ENCODE measurements at places on chromosomes 12 and 14.

DNA sequence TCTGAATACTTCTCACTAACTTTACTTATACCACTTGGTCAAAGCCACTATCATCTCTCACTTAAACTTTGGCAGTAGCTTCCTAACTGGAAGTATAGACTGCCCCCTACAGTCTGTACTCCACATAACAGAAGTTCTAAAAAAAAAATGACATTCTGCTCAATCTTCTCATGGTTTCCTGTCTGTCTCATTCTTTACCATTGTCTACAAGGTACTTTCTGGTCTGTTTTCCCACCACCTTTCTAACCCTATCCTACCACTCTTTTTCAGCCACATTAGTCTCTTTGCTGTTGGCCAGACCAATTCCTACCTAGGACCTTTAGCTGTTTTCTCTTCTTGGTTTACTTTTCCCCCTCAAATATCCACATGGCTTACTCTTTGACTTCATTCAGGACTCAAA is 14.7 kb downstream of the CPSF6 start:
- DNase-seq, result peak; percentile 21

- DNase-seq, result no peak
Observed at GRCh38 chr12:32651956-32652210, 27.2 kb upstream of the DNM1L start.

- no peak for DNase-seq
Observed at GRCh38 chr12:53601296-53601847, 24.8 kb downstream of the ATF7 start.

GRCh38 chr12:25725931-25726330 is 172.8 kb upstream of the LMNTD1 start:
- DNase-seq, result peak; percentile 16

DNA sequence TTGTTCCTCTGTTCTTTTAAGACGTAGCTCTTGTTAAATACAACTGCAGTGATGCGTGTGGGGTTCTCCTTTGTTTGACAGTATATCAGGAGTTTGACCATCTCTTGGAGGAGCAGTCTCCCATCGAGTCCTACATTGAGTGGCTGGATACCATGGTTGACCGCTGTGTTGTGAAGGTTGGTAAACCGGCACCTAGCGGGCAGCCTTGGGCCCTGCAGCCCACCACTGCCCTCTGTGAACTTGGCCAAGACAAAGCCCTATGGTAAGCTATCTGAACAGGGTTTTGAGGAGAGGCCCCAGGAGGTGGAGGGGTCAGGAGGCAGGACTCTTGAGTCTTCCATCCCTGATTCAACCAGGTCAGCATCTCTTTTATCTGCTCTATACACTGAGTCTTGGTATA is 54.6 kb upstream of the RIC8B start:
- DNase-seq, result no peak

GRCh38 chr14:45089813-45090212 is 5.9 kb downstream of the PRPF39 start:
- DNase-seq, result peak; percentile 76

DNA sequence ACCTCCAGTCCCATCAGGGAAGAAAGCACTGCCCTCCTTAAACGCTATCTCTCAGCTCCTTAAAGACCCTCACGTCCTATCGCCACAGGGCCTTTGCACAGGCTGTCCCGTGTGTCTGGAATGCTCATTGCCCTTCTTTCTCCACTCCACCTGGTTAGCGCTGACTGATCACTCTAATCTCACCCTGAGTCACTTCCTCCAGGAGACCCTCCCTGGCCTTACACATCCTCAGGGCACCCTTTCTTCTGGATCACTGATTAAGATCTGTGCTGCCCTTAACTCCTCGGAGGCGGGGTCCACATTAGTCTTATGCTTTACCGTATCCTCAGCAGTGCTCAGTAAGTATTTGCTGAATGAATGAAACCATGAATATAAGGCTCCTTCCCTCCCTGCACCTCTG is 94.7 kb downstream of the SYNE3 start:
- DNase-seq, result no peak

DNA sequence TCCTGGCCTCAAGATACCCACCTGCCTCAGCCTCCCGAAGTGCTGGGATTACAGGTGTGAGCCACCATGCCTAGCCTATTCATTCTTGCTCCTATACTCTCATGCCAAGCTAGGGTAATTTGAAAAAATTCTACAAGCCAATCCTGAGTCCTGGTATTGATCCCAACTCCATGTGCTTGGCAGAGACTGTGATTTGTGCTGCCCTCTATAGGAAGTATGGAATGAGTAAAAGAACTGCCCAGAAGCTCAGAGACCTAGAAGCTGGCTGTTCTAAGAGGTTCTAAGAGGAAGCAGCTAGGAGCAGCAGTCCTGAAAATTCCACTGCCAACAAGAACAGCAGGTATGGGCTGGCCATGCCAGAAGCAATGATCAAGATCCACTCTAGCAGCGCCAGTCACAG is 402.5 kb downstream of the PCNX1 start:
- DNase-seq, result no peak

- DNase-seq, result peak; percentile 25
Observed at GRCh38 chr14:61196792-61197191, 84.3 kb downstream of the TMEM30B start.

DNA sequence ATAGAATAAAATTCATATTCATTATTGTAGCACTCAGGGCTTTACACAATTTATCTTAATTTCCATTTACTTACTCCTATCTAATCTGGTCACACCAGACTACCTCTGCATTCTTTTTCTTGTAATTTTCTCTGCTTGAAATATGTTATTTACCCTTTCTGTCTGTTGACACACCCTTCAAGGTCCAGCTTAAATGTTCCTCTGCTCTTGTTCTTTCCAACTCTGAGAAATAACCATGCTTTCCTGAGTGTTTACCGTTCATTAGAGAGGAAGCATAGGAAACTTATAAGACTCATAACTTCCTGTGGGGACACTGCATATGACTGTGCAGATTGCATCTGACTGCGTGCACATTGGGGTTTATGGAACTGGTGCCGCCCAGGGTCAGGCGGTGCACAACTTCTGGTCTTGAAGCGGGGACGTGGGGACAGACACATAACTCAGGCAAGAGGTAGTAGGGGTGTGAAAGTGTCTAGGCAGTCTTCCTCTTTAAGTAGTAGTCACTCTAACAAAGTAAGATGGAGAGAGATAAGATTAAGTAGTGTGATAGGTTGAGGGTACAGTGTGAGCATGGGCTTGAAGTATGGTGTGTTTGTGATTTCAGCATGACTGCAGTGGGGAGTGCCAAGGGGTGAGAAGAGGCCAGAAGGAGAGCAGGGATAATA is 42.6 kb upstream of the FOXJ2 start:
- no peak for DNase-seq
